GM12865 (cell line): ENCODE measurements at places on chromosomes 11 and 22.

- DNase-seq, result no peak
Observed at GRCh38 chr22:39414886-39415285, 15.3 kb downstream of the TAB1 start.

DNA sequence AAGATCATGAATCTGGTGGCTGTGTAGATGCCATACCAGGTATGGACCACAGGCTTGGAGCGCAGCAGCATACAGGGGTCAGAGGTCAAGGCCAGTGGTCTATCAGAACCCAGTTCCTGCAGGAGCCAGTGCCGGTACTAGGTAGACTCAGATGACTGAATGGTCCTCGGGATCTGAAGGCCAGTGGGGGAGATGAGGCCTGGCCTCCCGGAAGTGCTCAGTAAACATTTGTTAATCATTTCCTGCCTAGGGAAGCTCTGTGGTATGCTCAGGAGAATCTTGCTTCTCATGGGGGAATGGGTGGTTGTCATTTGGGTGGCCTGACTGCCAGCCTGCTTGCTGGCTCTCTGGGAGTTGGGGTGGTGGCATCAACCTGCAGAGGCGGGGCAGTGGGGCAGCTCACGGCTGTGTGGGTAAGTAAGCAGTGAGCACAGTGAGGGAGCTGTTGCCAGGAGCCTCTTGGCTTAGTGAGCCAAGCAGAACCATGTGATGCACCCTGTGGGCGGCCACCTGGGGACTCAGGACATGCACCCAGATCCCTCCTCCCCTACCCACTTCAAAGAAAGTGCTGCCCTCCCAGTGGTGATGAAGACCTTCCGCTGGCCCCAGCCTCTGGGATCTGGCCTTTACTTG is 33.0 kb downstream of the PTPRJ start:
- peak; percentile 40 for DNase-seq

GRCh38 chr22:23829845-23830372 is 8.9 kb downstream of the DERL3 start:
- DNase-seq, result no peak

DNA sequence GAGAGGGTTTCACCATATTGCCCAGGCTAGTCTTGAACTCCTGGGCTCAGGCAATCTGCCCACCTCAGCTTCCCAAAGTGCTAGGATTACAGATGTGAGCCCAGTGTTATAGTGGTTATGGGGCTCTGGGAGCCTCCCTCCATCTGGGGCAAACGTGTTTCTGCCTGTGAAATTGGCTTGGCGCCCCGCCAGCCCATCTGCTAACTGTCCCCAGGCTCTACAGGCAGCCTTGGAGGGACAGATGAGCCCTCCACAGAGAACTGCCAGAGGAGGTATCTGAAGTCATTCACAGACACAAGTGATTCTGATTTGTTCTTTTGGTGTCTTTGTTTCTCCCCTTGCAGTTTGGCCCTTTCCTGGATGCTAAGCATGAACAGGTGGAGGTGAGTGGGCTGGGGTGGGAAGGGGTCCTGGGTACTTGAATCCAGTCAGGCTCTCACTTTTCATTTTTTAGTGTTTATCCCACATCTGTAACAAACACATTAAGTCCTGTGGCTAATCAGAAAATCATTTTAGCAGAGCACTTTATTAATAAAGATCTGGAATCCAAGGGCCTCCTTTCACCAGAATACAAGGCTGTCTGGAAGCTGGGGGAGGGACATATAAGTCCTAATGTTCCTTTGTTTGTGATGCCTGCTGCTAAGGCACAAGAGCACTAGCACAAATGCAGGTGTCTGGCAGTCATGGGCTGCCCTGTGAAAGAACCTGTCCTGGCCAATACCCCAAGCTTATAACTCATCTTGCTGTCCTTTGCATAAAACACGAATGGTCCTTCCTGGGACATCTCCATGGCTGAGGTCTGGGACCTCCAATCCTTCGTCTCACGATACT is 25.7 kb upstream of the CDC42EP2 start:
- DNase-seq, result no peak

GRCh38 chr11:113417428-113417827 is 29.8 kb downstream of the ANKK1 start:
- DNase-seq, result peak; percentile 54
